ENCODE measurements at places on chromosomes 1 and 21. TPM values are rescaled to one million over a fixed set of nuclear protein-coding genes. Genes with fewer than 3 reads are reported as not detected.

GRCh38 chr1:29648026-29648425, 411.7 kb downstream of the PTPRU start:
- no peak overlapping the region for H3K4me3 ChIP-seq
- H3K4me1 ChIP-seq, result no peaks in the 10 kb centered on the region
- no peaks in the 10 kb centered on the region for H3K36me3 ChIP-seq

DNA sequence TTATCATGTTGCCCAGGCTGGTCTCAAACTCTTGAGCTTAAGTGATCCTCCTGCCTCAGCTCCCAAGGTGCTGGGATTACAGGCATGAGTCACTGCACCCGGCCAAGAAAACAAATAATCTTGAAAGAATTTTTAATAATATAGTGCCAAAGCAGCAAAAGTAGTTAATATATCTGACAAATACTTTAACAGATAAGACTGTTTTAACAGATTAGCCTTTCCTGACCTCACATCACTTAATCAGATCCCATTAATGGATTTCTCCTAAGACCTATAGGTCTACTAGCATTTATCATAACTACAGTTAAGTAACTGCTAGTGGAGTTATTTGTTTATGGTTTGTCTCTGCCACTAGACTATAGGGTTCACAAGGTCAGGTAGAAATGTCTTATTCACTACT, 61.1 kb upstream of the HP1BP3 start:
- no peaks in the 10 kb centered on the region for H3K4me1 ChIP-seq
- no peak overlapping the region for H3K4me3 ChIP-seq
- H3K36me3 ChIP-seq, result no peaks in the 10 kb centered on the region
- no peak overlapping the region for H3K27ac ChIP-seq
- H3K27me3 ChIP-seq, result no peaks in the 10 kb centered on the region

GRCh38 chr1:225539069-225539468, 111.2 kb upstream of the LBR start:
- H3K27me3 ChIP-seq, result no peaks in the 10 kb centered on the region
- DNase-seq, result no peak
- H3K36me3 ChIP-seq, result no peaks in the 10 kb centered on the region
- H3K4me3 ChIP-seq, result no peak overlapping the region

DNA sequence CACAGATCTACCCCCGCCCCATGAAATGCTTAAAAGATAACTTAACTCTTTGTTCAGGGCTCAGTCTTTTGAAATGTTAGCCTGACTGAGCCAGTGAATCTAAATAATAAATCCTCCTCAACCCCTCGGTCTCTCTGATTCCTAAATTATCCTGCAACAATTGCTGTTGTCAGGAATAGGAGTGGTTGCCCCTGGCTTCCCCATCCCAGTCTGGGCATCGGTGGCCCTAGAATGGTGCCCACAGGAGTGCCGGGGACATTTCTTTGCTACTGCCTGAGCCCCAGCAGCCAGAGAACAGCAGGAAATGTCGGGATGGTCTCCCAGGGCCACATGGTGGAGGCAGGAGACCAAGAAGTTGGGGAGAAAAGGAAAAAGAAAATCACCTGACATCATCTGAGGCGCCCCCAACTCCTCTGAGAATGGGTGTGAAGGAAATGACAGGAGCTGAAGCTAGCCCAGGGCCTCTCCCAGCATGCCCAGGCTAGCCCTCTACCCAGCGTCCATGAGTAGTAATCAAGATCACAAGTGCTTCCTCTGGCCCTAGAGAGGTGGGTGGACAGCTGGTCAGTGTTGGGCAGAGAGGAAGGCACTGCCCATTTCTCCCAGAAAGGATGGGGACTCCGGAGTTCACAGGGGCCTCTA, 1.6 kb downstream of the PADI4 start:
- no peaks in the 10 kb centered on the region for H3K36me3 ChIP-seq
- H3K4me3 ChIP-seq, result no peak overlapping the region
- no peak for DNase-seq
- H3K27me3 ChIP-seq, result no peaks in the 10 kb centered on the region
- H3K4me1 ChIP-seq, result peaks cover 8% of the 10 kb centered on the region
- no peak overlapping the region for H3K27ac ChIP-seq

GRCh38 chr1:40049725-40050124, 9.2 kb downstream of the CAP1 start:
- H3K27me3 ChIP-seq, result no peaks in the 10 kb centered on the region
- H3K36me3 ChIP-seq, result no peaks in the 10 kb centered on the region
- DNase-seq, result no peak
- no peak overlapping the region for H3K4me3 ChIP-seq
- H3K27ac ChIP-seq, result no peak overlapping the region

Gene RBP7
- 1.5 TPM for total RNA-seq

- no peaks in the 10 kb centered on the region for H3K36me3 ChIP-seq
- DNase-seq, result no peak
- H3K4me3 ChIP-seq, result no peak overlapping the region
- H3K27ac ChIP-seq, result no peak overlapping the region
- H3K4me1 ChIP-seq, result no peaks in the 10 kb centered on the region
These were observed 19.8 kb downstream of the SPRTN start for GRCh38 chr1:231357831-231358354.

Gene ABCA4
- 0.38 TPM for total RNA-seq

Gene ITLN2
- 0.53 TPM for total RNA-seq

All from ovary (tissue), 10 donors.